ENCODE measurements at places on chromosomes 16 and 17.

- no peak for DNase-seq
Observed at GRCh38 chr16:30600215-30600614, 10.0 kb downstream of the ZNF689 start.

- DNase-seq, result peak; percentile 75
Observed at GRCh38 chr16:11423315-11424117, 78.3 kb downstream of the RMI2 start.

DNA sequence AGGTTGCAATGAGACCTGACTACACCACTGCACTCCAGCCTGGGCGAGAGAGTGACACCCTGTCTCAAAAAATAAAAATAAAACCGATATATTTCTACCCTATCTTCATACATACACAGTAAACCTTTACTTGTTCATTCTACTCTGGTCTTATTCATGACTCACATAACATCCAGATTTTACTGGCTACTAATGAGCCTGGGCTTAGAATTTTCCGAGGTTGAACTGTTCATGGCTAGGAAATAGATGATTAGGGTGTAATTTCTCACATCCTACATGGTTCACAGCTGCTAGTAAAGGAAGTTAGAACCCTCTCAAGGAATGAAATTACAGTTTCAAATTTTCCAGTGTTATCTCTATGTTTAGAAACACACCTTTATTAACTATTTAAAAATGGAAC lies 14.7 kb downstream of the GSPT1 start:
- no peak for DNase-seq

- no peak for DNase-seq
Observed at GRCh38 chr16:496097-496886, 31.2 kb upstream of the CAPN15 start.

GRCh38 chr17:75411328-75412067 lies 6.0 kb upstream of the GRB2 start:
- no peak for DNase-seq

DNA sequence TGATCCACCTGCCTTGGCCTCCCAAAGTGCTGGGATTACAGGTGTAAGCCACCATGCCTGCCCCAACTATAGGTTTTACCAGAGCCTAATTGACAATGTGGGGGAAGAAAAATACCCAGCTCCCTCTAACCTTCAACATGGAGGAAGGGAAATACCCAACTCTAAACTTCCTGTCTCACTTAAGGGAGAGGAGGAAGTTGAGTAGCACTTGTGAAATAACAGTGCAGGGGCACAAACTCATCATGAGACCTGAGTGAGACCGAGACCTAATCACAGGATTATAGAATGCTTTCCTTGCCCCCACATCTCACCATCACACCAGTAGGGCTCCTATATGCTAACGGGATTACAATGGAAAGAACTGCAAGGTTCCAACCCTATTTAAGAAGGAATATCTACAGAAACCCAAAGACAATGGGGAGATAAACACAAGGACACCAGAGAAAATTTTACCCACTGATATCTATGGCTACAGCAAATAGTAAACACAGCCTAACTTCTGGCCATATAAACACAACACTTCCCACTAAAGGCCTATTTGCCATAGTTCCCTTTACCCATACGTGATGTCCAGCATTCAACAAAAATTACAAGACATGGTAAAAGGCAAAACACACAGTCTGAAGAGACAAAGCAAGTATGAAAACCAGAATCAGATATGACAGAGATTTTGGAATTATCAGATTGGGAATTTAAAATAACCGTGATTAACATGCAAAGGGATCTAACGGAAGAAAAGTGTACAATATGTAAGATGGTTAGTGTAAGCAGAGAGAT lies 26.9 kb downstream of the OR3A1 start:
- no peak for DNase-seq

DNA sequence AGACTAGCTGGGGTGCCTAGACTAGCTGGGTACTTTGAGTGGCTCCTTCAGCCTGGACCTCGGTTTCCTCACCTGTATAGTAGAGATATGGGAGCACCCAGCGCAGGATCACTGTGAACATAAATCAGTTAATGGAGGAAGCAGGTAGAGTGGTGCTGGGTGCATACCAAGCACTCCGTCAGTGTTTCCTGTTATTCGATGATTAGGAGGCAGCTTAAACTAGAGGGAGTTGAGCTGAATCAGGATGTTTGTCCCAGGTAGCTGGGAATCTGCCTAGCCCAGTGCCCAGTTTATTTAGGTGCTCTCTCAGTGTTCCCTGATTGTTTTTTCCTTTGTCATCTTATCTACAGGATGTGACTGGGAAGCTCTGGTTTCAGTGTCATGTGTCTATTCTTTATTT lies 8.4 kb upstream of the TMEM235 start:
- no peak for DNase-seq

- peak; percentile 11 for DNase-seq
Observed at GRCh38 chr17:82548681-82549303, 29.3 kb downstream of the FOXK2 start.

- DNase-seq, result peak; percentile 12
Observed at GRCh38 chr16:52191531-52192134, 355.3 kb downstream of the TOX3 start.

DNA sequence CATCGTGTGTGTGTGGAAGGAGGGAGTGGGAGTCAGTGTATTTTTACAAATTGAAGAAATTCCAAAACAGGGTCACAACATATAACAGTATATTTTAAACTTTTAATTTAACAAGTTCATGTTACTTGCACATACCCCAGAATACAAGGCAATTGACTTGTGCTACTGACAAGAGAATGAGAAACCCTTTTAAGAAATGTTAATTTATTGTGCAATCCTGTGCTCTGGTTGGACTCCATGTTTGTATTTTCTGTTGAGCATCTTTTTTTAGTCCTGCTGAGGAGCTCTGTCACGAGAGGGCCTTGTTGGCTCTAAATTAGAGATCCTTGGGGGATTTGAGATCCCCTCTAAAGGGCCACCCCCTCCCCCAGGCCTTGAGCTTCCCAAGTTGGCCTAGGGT lies 1.1 kb upstream of the EMP2 start:
- no peak for DNase-seq

DNA sequence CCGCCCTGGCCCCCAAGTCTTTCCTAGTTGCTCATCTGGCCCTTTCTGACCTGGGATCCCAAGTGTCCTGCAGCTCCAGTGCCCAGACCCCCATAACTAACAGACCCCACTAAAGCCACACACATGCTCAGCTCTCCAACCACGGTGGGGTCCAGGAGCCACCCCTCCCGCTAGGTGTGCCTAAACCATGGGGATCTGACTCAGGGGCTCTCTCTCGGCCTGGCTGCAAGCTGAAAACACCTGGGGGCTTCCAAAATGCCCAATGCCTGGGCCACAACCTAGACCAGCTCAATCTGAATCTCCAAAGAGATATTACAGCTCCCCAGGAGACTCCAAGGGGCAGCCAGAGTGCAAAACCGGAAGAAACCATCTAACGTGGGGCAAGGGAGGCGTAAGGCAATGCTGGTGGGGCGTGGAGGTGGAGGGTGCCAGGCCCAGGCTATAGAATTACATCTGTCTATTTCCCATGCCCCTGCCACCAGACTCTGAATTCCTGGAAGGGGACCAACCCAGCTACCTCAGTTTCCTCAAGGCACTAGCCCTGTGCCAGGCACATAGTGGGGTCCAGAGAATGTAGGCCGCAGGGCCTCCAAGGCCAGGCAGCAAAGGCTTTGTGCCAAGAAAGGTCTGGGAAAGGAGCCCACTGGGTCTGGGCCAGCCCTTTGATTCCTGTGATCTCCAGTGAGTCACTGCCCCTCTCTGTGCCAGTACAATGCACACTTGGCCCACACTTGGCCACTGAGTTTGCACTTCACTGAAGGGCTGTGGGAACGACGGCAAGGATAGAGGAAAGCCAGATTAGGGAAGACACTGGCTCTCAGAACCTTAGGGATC lies 3.3 kb downstream of the CD2BP2 start:
- no peak for DNase-seq

DNA sequence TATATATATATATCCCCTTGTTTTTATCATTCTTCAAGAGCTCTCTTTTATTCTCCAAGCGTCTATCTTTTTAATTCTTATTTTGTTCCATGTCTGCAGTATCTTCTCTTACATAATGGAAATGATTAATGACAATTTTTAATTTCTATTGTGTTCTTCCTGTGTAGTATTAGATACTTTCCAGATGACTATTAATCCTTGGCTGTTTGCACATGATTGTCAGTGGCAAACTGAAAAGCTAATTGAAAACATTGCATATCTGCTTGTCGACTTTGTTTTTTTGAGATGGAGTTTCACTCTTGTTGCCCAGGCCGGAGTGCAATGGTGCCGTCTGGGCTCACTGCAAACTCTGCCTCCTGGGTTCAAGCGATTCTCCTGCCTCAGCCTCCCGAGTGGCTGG lies 124.7 kb downstream of the BCAS3 start:
- DNase-seq, result no peak

DNA sequence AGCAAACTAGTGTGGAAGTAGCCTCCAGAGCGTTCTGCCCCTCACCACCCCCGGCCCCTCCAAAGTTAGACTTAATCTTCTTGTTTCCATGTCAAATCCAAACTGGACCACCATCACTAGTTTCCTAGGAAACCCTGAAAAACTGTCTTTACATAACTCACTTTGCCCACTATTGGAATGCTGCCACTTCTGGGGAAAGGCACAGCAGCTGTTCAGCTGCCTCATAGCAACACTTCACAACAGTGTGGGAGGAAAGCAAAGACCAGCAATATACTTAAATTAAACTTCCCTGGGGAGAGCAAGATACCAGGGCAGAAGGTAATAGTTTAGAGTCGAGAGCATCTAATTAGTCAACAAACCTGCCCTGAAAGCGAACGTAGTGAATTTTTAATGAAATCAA lies 452.2 kb downstream of the KCNJ2 start:
- DNase-seq, result no peak

DNA sequence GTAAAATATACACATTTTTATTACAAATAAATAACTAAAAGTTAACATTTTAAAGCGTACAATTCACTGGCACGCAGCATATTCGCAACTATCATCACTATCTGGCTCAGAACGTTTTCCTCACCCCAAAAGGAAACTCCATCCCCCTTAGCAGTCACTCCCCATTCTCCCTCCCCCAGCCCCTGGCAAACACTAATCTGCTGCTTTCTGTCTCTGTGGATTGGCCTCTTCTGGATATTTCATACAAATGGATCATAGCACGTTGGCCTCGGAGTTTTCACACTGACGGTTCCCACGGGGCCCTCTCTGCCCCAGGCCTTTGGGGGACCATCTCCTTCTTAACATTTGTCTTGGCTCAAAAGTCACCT lies 64.6 kb downstream of the RTN4RL1 start:
- no peak for DNase-seq

- DNase-seq, result no peak
Observed at GRCh38 chr17:41338961-41339485, 11.6 kb downstream of the KRT33A start.

- no peak for DNase-seq
Observed at GRCh38 chr16:66717776-66718175, 21.2 kb upstream of the CMTM4 start.

DNA sequence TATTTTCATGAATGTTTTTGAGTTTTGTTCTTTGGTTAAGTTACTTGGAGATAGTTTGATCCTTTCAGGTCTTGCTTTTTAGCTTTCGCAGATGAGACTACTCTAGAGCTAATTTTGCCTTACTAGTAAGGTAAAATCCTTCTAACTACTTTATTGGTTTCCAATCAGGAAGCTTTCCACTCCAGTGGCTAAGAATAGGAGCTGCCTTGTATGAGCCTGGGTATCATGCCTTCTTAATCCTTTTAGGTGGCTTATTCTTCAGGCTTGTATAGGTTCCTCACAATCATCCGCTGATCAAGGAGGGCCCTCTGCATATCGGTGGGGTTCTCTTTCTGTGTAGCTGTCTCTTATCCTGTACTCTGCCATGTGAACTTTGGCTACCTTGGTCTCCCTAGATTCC lies 53.7 kb downstream of the MAP2K4 start:
- no peak for DNase-seq

GRCh38 chr16:55912022-55912421 lies 36.8 kb upstream of the CES5A start:
- no peak for DNase-seq

GRCh38 chr16:47646914-47647313 lies 185.8 kb downstream of the PHKB start:
- no peak for DNase-seq

- no peak for DNase-seq
Observed at GRCh38 chr16:72637306-72637705, 410.6 kb downstream of the ZFHX3 start.

DNA sequence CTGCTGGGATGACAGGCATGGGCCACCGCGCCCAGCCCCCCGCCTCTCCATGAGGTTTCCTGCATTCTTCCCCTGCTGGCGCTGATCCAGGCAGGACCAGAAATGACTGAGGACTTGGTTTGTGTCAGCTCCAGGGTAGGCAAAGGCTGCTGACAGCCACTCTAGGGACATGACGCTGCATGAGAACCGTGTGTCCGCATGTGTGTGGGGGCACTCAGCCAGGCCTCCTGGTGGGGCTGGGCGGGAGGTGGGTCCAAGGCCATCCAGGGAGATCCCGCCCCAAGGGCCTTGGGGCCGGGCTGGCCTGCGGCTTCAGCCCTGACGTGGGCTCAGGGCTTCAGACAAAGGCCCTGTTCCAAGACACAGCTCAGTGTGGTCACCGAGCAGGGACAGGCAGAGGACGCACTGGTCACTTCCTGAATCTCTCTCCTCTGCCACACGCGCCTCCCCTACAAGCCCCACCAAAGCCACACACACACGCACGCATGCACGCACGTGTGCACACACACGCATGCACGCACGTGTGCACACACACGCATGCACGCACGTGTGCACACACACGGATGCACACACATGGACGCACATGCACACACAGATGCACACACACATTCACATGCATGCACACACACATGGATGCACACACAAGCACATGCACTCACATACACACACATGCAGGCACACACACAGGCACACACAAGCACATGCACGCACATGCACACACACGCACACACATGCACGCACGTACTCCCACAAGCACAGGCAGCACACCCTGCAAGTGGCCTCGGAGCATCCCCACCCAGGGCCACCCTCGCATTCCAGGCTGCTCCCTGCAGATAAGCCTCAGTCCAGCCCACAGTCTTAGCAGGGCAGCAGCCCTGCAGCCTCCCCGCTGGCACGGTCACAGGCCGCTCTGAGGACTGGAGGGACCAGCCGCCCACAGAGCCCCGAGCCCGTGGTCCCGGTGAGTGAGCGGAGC lies 5.3 kb upstream of the TMEM204 start:
- no peak for DNase-seq

DNA sequence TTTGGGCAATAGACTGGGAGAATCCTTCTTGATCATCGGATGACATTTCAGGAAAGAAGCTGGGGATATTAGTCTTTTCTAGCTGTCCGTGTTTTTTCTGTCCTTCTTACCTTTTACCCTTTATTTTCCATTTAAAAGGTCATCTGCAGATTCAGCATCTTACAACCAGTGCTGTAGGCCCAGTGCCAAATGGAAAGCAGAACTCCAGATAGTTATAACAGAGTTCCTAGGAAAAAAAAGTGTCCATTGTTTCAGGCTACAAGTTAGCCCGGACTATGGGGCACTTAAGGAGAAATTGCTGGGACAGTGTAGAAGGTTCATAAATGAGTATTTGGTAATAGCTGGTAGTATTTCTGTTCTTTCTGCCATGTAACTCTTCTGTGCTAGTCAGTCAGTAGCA lies 28.4 kb downstream of the LDHD start:
- DNase-seq, result no peak
